SK-N-SH (cell line): ENCODE measurements at places on chromosomes 16 and 17. TPM values are rescaled to one million over a fixed set of nuclear protein-coding genes. Genes with fewer than 3 reads are reported as not detected.

Gene ZFP3
- 1.5 and 2.3 TPM in 2 replicates for polyA plus RNA-seq

DNA sequence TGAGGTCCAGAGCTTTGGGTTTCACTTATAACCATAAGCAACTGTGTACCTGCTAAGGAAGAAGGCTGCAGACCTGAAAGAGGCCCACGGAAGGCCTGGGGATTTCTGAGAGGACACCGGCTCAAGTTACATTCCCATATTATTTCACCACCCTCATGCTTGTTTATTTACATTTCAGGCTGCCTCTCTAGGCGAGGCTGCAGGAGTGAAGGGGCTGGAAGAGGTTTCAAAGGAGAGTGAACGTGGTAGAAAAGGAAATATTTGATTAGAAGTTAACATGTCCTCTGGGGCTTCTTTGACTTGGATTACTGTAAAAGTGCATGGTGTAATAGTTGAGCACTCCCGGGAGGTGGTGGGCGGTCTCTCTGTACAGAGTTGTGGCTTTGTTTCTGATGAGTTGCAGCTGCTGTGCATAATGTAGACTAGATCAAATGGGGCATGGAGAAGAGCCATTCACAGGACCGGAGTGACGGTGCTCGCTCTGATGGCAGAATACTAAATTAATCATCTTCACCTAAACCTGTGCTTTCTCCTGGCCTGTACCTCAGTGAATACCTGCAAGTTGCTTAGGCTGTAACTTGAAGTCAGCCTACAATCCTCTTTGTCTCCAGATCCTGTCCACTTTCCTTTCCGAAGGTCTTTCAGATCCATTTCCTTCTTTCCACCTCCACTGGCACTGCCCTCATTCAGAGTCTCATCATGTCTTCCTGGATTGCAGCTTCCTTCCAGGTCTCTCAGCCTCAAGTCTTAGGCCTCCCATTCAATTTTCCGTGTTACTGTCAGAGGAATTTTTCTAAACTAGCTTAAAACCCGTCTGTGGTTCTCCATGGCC is 1.9 kb upstream of the CPD start:
- DNase-seq = no peak

- DNase-seq = no peak
Measured at GRCh38 chr16:7381671-7382070, 49.0 kb downstream of the RBFOX1 start.

- DNase-seq = no peak
Measured at GRCh38 chr17:55774846-55775271, 24.0 kb downstream of the PCTP start.

GRCh38 chr17:40373324-40373723 is 8.8 kb upstream of the GJD3 start:
- no peak for DNase-seq

- peak; percentile 30 for DNase-seq
Measured at GRCh38 chr17:75773808-75774470, 8.9 kb upstream of the GALK1 start.

Gene CACNG3
- not detected in 2 replicates for polyA plus RNA-seq

DNA sequence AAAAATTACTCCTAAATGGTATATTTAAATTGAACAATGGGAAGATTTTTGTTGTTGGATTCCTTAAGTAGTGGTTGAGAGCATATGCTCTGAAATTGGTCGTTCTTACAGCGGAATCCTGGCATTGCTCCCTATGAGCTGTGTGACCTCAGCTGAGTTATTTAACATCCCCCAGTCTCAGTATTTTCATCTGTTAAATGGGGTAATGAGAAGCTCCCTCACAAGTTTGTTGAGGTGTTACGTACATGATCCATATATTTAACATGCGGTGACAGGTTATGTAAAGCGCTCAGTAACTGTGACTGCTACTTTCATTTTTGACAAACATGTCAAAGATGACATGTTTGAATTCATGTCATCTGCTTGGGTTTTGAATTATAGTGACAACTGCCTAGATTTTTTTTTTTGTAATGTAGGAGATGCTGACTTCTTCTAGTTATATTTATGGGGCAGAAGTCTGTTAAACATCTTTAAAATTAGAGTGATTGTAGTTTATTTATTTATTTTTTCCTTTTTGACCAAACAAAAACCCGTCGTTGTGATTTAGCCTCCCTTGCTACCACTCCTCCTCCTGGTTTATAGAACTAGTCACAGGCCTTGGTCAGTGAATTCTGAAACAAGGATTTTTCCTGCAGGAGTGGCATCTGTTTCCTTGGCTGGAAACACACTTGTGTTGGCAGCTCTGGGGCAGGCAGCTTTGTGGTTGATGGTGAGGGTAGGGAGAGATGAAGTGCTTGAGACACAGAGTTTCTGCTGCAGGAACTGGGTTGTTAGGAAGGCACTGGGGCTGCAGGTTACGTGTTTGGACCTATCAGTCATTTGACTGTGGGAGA is 268.8 kb downstream of the SNX29 start:
- DNase-seq = no peak

Gene TMC5
- polyA plus RNA-seq = not detected in 2 replicates

GRCh38 chr17:35521150-35521549 is 16.3 kb downstream of the SLFN12L start:
- DNase-seq = no peak

DNA sequence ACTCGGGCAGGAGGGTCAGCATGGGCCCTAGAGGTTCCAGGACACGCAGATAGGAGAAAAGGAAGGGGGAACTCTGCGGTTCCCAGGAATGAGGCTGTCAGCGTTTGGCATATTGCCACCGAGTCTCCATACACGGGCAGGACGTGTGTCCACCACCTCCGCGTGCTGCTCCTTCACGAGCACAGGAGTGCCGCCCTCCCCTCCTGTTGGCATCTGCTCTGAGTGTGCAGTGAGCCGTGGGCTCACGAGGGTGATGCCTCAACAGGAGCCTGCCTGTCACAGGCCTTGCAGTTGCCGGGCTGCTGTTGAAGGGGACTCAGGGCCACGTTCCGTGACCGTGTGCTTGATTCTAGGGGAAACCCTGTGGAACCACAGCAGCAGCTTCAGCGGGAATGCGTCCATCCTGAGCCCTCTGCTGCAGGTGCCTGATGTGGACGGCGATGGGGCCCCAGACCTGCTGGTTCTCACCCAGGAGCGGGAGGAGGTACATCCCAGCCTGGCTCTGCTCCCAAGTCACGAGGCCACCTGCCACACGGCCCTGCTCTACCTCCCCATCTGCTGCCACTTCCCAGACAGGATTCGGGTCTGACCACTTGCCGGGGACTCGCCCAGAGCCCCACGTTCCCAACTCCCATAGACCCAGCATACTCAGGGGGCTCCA is 14.6 kb downstream of the RGS11 start:
- DNase-seq = no peak

- no peak for DNase-seq
Measured at GRCh38 chr17:73798111-73798748, 154.0 kb upstream of the SDK2 start.

Gene NPTX1
- 0.05 and 0.16 TPM in 2 replicates for polyA plus RNA-seq

GRCh38 chr17:27493088-27493487 is 36.8 kb downstream of the KSR1 start:
- DNase-seq = no peak

Gene TSPAN10
- 4.7 and 6.0 TPM in 2 replicates for polyA plus RNA-seq

DNA sequence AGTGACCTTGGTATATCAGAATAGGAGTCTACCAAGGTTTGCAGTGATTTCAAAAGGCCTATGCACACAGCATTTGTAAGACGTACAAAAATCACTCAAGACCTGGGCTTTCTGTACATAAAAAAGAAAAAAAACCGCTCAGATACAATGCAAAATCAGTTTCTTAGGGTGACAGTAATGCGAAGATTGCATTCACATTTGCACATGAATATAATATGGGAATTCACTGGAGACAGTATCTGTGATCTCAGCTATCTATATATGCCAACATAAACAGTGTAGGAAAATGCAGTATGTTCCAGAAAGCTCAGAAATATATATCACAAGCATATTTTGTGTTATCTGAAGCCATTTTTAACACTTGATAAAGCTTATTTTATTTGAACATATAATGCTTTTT is 176.4 kb upstream of the MYOCD start:
- DNase-seq = no peak

Gene C16orf46
- polyA plus RNA-seq = 1.2 and 1.5 TPM in 2 replicates
